ENCODE measurements at places on chromosomes 5 and 9.

GRCh38 chr5:151954255-151954654 lies 29.6 kb upstream of the GLRA1 start:
- no peak for DNase-seq

- no peak for DNase-seq
Observed at GRCh38 chr5:37932450-37932849, 92.6 kb upstream of the GDNF start.

DNA sequence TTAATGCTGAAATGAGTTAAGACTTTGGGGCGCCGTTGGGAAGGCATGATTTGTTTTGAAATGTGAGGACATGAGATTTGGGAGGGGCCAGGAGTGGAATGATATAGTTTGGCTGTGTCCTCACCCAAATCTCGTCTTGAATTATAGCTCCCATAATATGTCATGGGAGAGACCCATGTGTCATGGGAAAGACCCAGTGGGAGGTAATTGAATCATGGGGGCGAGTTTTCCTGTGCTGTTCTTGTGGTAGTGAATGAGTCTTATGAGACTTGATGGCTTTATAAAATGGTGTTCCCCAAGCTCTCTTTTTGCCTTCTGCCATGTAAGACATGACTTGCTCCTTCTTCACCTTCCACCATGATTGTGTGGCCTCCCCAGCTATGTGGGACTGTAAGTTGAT lies 5.1 kb downstream of the SLC25A48 start:
- no peak for DNase-seq

DNA sequence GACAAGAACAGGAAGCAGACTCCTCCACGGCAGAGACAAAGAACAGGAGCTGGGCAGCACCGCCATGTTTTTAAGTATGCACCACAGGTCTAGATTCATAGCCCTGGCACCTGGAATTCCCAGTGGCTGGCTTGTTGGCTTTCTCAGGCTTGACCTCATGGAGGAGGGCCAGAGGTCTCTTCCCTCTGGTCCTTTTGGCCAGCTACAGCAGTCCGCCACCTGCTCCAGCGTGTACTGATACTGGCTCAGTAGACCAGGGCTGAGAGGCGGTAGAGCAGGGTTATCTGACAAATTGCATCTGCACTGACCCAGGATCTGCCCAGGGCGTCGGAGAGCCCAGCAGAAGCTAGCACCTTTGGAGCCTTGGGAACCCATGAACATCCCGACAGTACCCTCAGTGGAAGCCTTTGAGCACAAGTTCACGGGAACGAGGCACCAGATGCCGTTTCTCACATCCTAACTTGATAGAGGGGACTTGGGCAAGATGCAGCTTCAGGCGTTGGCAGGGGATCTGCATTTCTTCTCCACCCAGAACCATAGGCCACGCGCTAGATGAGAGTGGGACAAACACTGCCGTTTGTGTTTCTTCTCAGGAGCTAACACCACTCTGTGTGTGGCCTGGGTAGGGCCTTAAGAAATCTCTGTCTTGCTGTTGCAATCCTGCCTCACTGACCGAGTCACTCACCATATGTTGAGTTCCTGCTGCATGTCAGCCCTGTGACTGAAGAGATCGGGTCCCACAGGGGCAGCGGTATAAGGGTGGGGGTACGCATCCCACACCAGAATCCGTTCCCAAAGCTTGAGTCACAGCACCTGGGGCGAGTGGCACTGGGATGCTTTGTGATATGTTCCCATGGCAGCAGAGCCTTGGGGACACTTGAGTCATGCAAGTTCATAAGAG lies 90.3 kb upstream of the OTULINL start:
- DNase-seq: no peak

DNA sequence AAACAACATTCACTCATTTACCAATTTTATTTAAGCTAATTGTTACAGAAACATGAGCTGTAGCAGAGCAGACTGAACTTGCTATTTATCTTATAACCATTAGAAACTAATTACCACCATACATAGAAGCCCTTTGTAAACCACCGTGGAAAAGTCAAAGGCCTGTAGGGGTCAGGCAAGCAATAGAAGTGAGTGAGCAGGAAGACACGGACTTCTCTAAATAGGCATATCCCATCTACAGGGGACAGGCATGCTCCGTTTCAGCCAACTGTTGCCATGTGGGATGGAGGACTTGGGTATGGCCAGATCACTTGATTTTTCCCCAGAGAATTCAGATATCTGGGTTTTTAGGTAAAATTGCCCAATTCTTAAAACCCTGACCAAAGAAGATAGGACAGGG lies 44.8 kb downstream of the PRRC1 start:
- no peak for DNase-seq

DNA sequence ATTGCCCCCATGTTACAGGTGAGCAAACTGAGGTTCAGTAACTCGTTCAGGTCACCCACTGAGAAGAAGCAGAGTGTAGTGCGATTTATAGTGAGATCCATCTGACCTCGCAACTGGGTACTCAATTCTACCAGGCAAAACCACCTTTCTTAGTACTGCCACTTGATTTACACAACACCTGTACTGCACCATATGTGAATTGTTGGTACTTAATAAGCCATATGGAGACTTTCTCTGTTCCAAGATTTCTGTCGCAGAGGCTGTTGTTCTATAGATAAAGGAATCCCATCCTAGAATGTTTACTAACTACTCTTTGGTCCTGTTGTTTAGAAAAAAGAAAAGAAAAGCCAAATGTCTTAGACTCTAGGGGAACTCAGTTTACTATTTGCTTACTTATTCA lies 287.5 kb downstream of the KCTD16 start:
- DNase-seq: no peak

- no peak for DNase-seq
Observed at GRCh38 chr5:154373729-154374179, 72.0 kb upstream of the SAP30L start.

DNA sequence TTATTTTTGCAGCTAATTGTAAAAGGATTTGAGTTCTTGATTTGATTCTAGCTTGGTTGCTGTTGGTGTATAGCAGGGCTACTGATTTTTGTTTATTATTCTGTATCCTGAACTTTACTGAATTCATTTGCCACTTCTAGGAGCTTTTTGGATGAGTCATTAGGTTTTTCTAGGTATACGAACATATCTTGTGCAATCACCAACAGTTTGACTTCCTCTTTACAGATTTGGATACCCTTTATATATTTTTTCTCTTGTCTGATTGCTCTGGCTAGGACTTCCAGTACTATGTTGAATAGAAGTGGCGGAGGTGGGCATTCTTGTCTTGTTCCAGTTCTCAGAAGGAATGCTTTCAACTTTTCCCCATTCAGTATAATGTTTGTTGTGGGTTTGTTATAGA lies 210.8 kb downstream of the FGF10 start:
- no peak for DNase-seq

GRCh38 chr9:19161257-19162025 lies 34.1 kb upstream of the PLIN2 start:
- peak; percentile 92 for DNase-seq

DNA sequence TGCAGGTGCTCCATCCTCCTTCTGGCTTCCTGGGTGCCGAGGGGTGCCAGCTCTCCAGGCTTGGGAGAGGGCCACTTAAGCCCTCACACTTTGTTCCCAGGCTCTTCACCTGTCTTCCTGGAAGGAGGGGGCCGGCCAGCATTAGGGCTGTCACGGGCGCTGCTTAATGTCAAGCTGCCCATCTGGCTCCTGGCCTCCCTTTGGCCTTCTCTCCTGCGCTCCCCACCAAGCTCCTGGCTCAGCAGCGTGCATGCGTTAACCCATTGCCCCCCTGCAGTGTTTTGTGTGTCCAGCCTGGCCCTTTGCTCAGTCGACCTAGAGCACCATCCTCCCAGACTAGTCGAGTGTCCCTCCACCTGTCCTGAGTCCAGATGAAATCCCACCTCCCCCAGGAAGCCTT lies 21.3 kb downstream of the NTNG2 start:
- no peak for DNase-seq

GRCh38 chr5:151672516-151672915 lies 14.2 kb downstream of the SPARC start:
- no peak for DNase-seq

DNA sequence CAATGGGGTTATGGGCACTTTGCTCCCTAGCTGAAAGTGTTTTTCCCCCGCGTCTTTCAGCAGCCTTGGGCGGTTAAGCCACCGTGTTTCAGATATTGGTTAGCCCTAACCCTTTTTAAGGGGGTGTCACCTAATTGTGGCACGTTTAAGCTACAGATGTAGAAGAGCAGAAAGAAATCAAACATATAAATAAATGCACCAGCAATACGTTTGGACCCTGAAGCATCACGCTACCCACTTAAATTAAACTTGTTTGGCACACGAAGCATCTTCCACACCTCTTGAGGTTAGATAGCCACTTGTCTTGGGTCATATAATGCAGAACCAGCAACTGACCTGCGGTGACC lies 768 bp downstream of the YTHDC2 start:
- no peak for DNase-seq

DNA sequence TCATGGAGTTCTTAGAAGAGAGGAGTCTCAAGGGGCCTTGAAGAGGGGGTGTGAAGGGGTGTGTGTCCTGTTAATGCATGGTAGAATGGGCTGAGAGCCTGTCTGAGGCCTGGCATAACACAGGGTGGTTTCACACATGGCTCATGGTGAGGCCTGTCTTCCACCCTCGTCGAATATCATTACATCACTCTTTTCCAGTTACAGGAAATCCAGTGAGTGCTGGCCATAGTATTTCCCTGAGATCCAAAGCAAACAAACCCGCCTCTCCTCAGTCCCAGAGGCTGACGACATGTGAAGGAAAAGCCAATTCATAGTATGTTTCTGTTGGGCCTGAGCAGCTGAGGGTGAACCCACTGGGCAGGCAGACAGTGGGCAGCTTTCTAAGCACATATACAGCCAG lies 159.4 kb upstream of the NR3C1 start:
- no peak for DNase-seq

DNA sequence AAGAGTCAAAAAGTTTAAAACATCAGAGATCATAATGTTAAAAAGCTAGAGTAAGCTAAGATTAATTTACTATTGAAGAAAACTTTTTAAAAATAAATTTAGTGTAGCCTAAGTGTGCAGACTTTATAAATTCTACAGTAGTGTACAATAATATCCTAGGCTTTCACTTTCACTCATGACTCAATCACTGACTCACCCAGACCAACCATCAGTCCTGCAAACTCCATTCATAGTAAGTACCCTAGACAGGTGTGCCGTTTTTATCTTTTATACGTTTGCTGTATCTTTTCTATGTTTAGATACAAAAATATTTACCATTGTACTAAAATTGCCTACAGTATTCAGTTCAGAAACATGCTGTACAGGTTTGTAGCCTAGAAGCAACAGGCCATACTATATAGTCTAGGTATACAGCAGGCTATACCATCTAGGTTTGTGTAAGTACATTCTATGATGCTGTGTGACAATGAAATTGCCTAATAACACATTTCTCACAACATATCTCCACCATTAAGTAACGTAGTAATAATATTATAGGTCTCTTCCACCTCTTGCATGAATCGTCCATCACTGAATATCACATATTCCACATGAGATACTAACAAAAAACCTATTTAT lies 59.2 kb downstream of the MEGF9 start:
- peak; percentile 16 for DNase-seq
